ENCODE measurements at places on chromosomes 3 and 15.

- DNase-seq: no peak
Measured at GRCh38 chr3:152626226-152626625, 208.7 kb upstream of the P2RY1 start.

DNA sequence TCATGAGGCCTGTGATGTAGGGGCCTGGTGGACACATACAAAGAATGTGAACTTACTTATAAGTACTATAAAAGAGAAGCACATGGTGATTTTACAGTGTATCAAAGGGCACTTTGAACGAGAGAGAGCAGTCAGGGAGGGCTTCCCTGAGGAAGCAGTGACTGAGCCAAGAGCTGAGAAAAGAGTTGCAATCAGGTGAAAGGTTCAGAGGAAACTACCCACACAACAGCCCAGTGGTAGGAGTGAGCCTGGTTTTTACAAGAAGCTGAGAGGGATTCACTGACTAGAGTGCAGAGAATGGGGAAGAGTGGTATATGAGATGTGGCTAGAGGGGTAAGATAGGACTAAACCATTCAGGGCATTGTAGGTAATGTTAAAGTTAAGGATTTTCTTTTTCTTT lies 57.1 kb downstream of the CALML4 start:
- no peak for DNase-seq

DNA sequence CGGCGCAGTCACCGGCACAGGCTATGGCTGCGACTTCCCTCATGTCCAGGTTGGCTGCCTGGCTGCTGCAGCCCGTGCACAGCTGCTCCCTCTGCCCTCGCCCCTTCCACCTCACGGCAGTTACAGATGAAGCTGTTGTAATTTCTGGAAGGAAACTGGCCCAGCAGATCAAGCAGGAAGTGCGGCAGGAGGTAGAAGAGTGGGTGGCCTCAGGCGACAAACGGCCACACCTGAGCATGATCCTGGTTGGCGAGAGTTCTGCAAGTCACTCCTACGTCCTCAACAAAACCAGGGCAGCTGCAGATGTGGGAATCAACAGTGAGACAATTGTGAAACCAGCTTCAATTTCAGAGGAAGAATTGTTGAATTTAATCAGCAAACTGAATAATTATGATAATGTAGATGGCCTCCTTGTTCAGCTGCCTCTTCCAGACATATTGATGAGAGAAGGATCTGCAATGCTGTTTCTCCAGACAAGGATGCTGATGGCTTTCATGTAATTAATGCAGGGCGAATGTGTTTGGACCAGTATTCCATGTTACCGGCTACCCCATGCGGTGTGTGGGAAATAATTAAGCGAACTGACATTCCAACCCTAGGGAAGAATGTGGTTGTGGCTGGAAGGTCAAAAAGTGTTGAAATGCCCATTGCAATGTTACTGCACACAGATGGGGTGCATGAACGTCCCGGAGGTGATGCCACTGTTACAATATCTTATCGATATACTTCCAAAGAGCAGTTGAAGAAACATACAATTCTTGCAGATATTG lies 13.2 kb upstream of the GNB4 start:
- peak; percentile 54 for DNase-seq

DNA sequence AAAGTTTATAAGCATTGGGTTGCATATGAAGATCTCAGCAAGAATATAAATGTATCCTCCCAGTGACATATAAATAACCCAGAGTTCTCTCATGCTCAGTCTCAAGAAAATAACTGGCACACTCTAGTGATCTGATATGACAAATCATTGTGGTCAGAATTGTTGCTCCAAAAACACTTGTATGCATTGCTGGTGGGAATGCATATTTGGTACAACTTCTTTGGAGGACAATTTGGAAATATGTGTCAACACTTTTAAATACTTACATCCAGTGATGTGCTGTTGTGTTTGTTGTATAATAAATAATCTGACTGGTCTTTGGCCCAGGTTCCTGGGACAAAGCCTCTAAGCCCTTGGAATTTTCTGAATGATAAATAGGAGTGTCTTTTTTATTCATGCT lies 66.7 kb upstream of the STT3B start:
- no peak for DNase-seq

DNA sequence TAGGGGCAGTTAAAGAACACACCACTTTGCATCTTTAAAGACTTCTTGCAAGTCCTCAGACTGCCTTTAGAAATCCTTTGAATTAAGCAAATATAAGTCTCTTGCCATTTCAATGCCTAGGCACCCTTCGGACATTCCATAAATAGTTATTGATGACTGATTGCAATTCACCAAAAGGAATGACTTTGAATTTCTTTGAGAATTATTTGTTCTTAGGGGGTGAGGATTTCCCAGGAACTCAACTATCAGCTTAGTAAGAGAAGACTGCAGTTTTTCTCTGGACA lies 495 bp upstream of the MYEF2 start:
- no peak for DNase-seq

DNA sequence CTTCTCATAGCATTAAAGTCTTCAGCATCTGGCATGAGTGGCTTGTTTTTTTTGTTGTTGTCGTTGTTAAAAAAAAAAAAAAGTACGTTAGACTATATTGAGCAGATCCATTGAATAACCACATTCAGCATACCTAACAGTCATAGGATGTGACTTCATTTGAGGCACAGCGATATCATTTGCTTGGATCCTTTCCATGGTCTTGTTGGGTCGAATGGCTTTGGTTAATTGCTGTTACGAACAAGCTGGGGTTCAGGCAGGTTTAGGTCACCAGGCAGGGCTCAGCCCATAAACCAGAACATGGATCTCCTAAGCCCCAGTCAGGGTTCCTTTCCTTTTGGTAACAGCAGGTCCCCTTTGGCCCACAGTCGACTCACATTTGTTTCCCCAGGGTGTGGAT lies 76.2 kb downstream of the POLR2M start:
- no peak for DNase-seq

DNA sequence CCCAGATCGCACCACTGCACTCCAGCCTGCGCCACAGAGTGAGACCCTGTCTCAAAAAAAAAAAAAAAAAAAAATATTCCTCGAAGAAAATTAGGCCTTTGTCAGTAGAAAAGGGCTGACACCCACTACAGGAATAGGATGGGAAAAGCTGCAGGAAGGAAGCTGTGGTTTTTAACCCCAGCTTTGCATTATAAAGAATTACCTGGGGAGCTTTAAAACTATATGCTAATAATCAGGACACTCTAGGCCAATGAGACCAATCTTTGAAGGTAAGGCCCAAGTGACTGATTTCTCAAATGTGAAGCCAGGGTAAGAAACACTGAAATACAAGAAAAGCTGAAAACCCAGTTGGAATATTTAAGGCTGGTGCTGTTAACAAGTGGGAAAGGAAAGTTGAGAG lies 74.3 kb downstream of the RBPMS2 start:
- DNase-seq: no peak

DNA sequence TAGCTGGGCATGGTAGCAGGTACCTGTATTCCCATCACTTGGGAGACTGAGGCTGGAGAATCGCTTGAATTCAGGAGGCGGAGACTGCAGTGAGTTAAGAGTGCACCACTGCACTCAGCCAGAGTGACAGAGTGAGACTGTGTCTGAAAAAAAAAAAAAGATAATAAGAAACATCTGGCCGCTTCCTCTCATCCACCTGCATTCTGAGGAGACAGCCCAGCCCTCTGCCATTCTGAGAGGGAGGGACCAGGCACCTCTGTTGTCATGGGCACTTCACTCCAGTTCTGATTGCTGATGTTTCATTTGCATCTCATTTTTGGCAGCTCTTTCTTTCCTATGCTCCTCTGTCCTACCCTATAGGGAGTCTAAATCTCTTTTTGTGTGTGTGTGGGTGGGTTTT lies 36.4 kb upstream of the GSK3B start:
- no peak for DNase-seq

DNA sequence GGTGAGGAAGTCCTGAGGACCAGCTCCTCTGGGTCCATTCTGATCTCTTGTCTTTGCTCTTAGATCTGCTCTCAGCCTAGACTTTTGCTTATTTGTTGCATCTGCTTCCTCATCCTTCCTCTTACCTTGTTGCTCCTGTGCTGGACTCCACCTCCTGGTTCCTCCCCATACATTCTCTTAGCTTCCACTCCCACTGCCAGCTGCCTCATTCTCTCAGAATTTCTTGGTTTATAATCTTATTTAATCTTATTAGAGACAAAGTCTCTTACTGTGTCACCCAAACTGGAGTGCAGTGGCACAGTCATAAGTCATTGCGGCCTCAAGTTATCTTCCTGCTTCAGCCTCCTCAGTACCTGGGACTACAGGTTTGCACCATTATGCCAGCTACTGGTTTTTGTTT lies 68.2 kb upstream of the PSMD6 start:
- DNase-seq: no peak

DNA sequence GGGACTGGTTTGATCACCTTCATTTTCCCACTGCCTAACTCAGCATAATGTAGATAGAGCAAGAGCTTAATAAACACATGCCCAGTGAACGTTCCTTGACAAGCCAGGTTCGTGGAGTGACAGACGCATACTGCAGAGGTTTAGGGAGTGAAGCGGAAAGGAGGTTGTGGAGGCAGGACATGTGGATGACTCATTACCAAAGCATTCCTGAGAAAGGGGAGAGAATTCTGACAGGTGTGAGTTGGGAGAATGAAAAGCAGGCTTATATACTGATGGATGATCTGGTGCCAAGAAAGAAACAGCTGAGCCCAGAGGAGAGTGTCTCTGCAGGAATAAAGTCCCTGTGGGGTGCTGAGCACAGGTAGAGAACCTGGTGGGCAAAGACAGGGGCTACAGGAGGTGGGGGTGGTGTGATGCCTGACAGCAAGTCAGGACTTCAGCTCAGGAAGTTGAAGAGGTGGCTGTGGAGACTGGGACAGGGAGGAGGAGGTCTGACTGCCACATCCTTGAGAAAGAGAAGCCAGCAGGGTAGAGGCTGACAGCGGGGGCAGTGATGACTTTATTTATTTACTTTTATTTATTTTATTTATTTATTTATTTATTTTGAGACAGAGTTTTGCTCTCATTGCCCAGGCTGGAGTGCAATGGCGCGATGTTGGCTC lies 2.4 kb upstream of the RPL29 start:
- peak; percentile 88 for DNase-seq

DNA sequence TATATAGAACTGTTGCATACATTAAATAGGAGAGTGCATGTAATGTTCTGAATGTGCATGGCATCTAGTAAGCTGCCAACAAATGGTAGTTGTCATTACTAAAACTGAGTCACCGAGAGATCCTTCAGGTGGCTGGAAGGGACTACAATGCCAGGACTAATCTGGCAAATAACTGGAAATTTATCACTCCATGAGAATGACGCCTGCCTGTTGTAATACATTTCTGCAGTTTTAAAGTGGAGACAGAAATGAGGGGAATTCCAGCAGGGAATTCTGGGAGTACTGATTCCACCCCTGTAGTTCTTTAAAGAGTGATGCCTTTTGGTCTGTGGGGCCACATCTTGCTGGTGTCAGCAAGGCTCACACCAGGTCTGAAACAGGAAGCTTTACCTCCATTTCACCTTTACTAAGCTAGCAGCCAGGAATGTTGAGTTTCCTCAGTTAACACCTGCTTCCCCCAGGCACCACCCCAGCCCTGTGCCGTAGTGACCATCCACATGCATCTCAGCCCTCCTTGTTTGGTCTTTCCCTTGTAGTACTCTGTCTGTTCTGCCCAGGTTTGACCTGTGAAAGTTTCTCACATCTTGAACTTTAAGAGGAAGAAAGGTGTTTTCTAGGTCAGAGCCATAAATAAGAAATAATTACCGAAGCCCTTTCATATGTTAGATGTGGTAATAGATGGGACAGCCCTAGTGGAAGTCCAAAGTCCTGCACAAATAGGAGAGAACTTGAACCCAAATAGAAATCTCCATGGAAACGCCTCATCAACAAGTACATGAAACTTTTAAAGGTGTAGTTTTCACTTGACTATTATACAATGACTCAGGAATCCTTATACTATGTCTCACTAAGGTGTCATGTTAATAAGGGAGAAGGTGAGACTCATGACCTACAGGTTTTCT lies 56.7 kb upstream of the LMOD3 start:
- no peak for DNase-seq

- no peak for DNase-seq
Measured at GRCh38 chr3:43537225-43537624, 84.6 kb downstream of the ANO10 start.

DNA sequence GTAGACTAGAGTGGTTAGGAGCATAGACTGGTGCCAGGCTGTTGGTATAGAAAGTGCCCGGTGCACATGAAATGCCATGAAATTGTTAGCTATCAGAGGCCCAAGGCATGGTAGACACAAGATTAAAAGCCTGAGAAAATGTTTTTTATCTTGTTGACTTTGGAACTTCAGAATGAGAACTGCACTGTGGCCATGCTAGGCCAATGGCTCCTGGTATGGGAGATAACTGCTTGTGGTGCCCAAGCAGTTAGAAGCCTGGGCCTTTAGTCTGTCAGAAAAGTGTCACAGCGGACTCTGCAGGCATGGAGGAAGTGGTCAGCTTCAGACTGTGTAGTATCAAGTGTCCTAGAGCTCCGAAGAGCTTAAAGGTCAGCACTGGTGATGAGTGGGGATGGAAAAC lies 11.9 kb downstream of the FYCO1 start:
- DNase-seq: no peak

DNA sequence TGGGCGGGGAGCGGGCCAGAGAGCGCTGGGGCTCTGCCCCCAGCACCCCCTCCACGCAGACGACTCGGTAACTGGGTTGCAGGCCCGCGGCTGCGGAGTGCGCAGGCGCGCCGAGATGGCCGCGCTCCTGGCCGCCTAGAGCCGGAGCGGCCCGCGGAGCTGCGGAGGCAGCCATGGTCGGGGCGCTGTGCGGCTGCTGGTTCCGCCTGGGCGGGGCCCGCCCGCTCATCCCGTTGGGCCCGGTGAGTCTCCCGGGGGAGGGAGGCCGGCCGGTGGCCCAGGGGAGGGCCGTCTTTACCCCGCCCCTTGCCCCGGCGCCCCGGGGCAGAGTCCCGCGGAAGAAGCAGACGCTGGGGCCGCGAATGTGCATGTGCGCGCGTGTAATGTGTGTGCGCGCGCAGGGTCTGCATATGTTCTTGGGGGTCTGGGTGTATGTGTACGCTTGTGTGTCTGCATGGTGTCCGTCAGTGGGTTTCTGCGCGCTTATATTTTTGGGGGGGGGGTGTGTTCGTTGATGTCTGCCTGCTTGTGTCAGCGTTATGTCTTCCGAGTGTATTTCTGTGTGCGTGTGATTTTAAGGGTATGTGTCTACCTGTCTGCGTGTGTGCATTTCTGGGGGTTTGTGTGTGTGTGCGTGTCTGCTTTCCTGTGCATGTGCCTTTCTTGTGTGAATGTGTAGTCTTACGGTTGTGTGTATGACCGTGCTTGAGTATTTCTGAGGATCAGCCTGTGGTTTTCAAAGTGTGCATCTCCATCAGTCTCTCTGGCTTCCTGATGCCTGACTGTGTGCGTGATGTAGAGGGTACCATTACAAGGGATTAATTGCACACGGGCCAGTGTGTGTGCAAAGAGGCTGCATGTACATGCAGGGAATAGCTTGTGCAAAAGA lies at the start of gene ABHD14A:
Gene ABHD14A (plus strand): TSS at position 102 of the 889 bp plus-strand sequence. CDS start 72 bp downstream, at position 174.
- peak; percentile 82 for DNase-seq
